GM23248 (cell line): ENCODE measurements at places on chromosomes 13 and 19.
A peak's percentile ranks its signal among the peaks of the same experiment; 100 is the strongest.

- peak overlapping the region; percentile 86 for H3K4me3 ChIP-seq
- H3K4me1 ChIP-seq = peaks cover 46% of the 10 kb centered on the region
- DNase-seq = peak; percentile 100
- peak overlapping the region; percentile 87 for H3K27ac ChIP-seq
- H3K36me3 ChIP-seq = no peaks in the 10 kb centered on the region
Observed at GRCh38 chr19:4911786-4912672, 2.7 kb downstream of the UHRF1 start.

DNA sequence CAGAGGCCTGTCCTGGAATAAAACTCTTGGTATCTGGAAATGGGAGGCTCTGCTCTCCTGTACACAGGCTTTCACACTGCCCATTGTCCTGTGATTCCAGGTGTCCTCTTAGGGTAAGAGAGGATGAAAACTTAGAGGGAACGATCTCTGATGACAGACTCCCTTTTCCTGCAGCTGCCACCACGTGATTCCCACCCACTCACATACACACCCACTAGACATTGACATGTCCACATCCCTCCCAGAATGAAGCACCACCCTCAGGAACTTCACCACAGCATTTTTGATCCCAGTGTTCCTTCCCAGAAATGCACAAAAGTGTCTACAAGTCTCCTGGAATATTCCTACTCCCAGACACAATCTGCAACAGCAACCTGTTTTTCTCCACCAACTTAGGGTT, 8.2 kb downstream of the ZNF429 start:
- DNase-seq = no peak
- no peak overlapping the region for H3K27ac ChIP-seq
- peaks cover 7% of the 10 kb centered on the region for H3K36me3 ChIP-seq
- no peaks in the 10 kb centered on the region for H3K4me1 ChIP-seq

GRCh38 chr13:111950697-111951096, 116.3 kb upstream of the SOX1 start:
- no peak for DNase-seq
- H3K27ac ChIP-seq = no peak overlapping the region
- no peaks in the 10 kb centered on the region for H3K4me1 ChIP-seq

DNA sequence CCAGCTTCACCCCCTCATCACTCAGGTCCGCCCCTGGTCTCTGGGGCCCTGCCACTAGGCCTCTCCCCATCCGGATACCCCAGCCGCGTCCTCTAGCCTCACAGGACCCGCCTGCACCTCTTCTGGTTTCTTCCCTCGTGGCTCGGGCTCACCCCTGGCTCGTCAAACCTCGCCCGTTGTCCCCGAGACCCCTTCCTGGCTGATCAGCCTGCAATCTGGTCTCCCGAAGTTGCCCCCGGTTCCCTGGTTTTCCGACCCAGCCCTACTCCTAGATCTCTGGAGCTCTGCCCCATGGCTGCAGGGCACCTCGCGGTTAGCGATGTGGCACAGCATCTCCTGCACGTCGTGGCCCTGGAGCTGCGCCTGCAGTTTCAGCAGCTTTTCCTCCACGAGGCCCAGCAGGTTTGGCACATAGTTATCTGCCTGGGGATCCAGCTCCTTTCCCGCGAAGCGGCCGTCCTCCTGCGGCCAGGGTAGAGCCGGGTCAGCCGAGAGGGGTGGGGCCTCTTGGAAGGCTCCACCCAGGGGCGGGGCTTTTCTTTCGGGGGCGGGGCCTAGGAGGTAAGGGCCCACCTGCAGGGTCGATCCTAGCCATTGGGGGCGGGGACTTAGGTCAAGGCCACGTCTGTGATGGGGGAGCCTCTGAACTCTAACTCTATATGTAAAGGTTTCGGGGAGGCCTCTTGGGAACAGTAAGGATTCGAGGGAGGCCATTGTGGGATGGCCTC, 2.4 kb upstream of the RGL3 start:
- peak; percentile 32 for DNase-seq
- H3K27ac ChIP-seq = no peak overlapping the region
- H3K36me3 ChIP-seq = no peaks in the 10 kb centered on the region
- no peaks in the 10 kb centered on the region; the same call in 1 of the 2 replicates for H3K27me3 ChIP-seq
- H3K4me3 ChIP-seq = peak overlapping the region; percentile 61

GRCh38 chr13:68715651-68716050, 1392.0 kb upstream of the ATXN8OS start:
- no peak for DNase-seq
- no peaks in the 10 kb centered on the region for H3K36me3 ChIP-seq
- H3K4me3 ChIP-seq = no peak overlapping the region
- H3K27ac ChIP-seq = no peak overlapping the region
- no peaks in the 10 kb centered on the region for H3K4me1 ChIP-seq
- no peaks in the 10 kb centered on the region for H3K27me3 ChIP-seq

DNA sequence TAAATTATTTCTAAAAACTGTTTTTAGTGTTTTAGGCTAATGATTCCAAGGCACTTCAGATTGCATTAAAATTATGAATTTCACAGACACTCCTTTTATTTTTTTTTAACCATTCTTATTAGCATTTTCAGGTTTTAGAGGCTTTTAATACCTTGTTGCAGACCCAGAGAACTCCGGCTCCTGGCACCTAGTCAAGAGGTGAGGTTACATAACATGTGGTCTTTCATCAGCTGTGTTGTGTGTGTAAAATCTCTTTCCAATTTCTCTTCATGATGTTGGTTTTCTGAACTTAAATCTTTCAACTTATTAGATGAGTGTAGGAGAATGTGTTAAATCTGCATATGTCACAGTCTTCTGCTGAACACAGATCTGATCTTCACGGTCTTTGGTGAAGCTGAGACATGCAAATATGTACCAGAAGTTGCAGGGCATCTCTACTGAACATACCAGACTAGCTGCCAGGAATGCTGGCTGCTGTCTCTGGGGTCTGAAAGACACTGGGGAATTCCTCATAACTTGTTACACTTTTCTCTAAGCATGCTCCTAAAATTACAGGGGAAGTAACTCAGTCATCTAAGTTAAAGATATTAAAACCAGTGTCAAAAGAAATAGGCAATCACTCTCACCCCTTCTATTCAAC, 1165.3 kb downstream of the EFNB2 start:
- no peak for DNase-seq
- H3K36me3 ChIP-seq = no peaks in the 10 kb centered on the region
- no peak overlapping the region for H3K4me3 ChIP-seq
- H3K4me1 ChIP-seq = no peaks in the 10 kb centered on the region

- H3K27me3 ChIP-seq = peaks cover 80% of the 10 kb centered on the region
- DNase-seq = no peak
- no peaks in the 10 kb centered on the region for H3K36me3 ChIP-seq
- H3K4me3 ChIP-seq = no peak overlapping the region
- H3K4me1 ChIP-seq = no peaks in the 10 kb centered on the region
Observed at GRCh38 chr13:99982731-99983498, 1.3 kb downstream of the ZIC2 start.

GRCh38 chr19:1725100-1726064, 27.9 kb upstream of the ONECUT3 start:
- H3K4me3 ChIP-seq = peak overlapping the region; percentile 68
- no peaks in the 10 kb centered on the region for H3K36me3 ChIP-seq
- H3K4me1 ChIP-seq = 0 out of 2 replicates have a peak, but pooled peaks cover 3% of the 10 kb centered on the region
- peaks cover 8% of the 10 kb centered on the region; the same call in 1 of the 2 replicates for H3K27me3 ChIP-seq
- DNase-seq = peak; percentile 70

DNA sequence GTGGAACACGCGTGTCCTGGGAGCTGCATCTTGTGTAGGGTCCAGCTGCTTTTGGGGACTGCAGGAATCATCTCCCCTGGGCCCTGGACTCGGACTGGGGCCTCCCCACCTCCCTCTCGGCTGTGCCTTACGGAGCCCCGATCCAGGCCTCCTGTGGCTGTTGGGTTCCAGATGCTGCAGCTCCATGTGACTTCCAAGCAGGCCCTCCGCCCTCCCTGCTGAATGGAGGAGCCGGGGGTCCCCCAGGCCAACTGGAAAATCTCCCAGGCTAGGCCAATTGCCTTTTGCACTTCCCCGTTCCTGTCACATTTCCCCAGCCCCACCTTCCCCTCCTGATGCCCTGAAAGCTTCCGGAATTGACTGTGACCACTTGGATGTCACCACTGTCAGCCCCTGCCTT, 6.2 kb upstream of the PGLS start:
- no peaks in the 10 kb centered on the region; the same call in 1 of the 2 replicates for H3K36me3 ChIP-seq
- H3K4me3 ChIP-seq = no peak overlapping the region
- DNase-seq = no peak
- H3K27me3 ChIP-seq = no peaks in the 10 kb centered on the region
- H3K4me1 ChIP-seq = peaks cover 14% of the 10 kb centered on the region; the same call in 1 of the 2 replicates
- peak overlapping the region; percentile 42; the same call in 1 of the 2 replicates for H3K27ac ChIP-seq

- H3K36me3 ChIP-seq = no peaks in the 10 kb centered on the region
- 0 out of 2 replicates have a peak, but pooled peaks cover 6% of the 10 kb centered on the region for H3K27me3 ChIP-seq
- DNase-seq = no peak
Observed at GRCh38 chr19:33639035-33639681, 17.4 kb downstream of the CHST8 start.

DNA sequence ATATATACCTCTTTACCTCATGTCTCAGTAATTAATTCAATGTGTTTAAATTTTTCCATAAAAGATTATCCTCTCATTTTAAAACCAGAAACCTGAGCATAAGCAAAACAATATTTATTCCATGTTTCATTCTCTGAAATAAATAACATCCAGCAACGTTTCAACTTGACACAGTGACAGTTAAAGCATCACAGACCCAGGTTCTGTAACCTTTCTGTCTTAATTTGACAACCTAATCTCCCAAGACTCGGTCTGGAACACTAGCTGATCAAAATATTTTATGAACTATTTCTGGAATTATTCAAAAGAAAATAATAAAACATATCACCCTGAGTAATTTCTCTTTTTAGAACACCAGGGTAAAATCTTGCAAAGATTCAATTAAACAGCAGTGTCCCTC, 40.3 kb downstream of the KCTD12 start:
- peaks cover 13% of the 10 kb centered on the region for H3K4me1 ChIP-seq
- peak overlapping the region; percentile 25; the same call in 1 of the 2 replicates for H3K27ac ChIP-seq
- no peaks in the 10 kb centered on the region for H3K36me3 ChIP-seq
- H3K27me3 ChIP-seq = no peaks in the 10 kb centered on the region
- no peak for DNase-seq

- peaks cover 51% of the 10 kb centered on the region for H3K4me1 ChIP-seq
- peak overlapping the region; percentile 69 for H3K4me3 ChIP-seq
- peak; percentile 10 for DNase-seq
- peak overlapping the region; percentile 94 for H3K27ac ChIP-seq
- H3K27me3 ChIP-seq = no peaks in the 10 kb centered on the region
Observed at GRCh38 chr13:23322353-23323336, 110.9 kb downstream of the SACS start.

GRCh38 chr13:100636004-100636403, 38.6 kb downstream of the TMTC4 start:
- DNase-seq = no peak
- H3K27me3 ChIP-seq = no peaks in the 10 kb centered on the region
- H3K27ac ChIP-seq = no peak overlapping the region

DNA sequence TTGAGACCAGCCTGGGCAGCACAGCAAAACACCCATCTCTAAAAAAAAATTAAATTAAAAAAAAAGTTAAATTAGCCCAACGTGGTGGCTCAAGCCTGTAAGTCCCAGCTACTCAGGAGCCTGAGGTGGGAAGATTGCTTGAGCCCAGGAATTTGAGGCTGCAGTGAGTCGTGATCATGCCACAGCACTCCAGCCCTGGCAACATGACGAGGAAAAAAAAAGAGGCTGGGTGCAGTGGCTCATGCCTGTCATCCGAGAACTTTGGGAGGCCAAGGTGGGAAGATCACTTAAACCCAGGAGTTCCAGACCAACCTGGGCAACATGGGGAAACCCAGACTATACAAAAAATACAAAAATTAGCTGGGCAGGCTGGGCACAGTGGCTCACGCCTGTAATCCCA, 2.2 kb upstream of the TMEM161A start:
- no peak for DNase-seq
- H3K27me3 ChIP-seq = no peaks in the 10 kb centered on the region
- no peaks in the 10 kb centered on the region for H3K36me3 ChIP-seq

GRCh38 chr19:48495396-48495795, 16.2 kb downstream of the LMTK3 start:
- H3K4me1 ChIP-seq = peaks cover 7% of the 10 kb centered on the region; the same call in 1 of the 2 replicates
- no peak for DNase-seq
- no peak overlapping the region for H3K27ac ChIP-seq
- no peaks in the 10 kb centered on the region for H3K36me3 ChIP-seq
- peaks cover 16% of the 10 kb centered on the region for H3K27me3 ChIP-seq
- no peak overlapping the region for H3K4me3 ChIP-seq

- no peaks in the 10 kb centered on the region for H3K27me3 ChIP-seq
- peak; percentile 70 for DNase-seq
- peaks cover 20% of the 10 kb centered on the region for H3K4me1 ChIP-seq
- no peaks in the 10 kb centered on the region for H3K36me3 ChIP-seq
- peak overlapping the region; percentile 59 for H3K27ac ChIP-seq
- H3K4me3 ChIP-seq = peak overlapping the region; percentile 38
Observed at GRCh38 chr13:90105849-90106496, 1241.5 kb upstream of the MIR17HG start.

DNA sequence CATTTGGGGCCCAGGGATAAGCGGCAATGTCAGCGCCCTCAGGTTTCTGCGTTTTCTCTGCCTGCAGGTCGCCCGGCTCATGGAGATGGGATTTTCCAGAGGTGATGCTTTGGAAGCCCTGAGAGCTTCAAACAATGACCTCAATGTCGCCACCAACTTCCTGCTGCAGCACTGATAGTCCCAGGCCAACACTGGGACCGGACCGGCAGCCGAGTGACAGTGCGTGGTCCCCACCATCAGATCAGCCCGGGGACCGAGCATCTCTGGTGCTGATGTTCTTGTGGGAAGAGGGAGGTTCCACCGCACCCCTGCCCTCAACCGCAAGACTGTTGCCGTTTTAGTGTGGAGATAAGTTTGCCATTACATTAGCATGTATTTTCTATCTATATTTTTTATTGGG, 78.0 kb upstream of the GPR183 start:
- DNase-seq = no peak
- no peak overlapping the region for H3K4me3 ChIP-seq
- H3K4me1 ChIP-seq = no peaks in the 10 kb centered on the region
- H3K27ac ChIP-seq = no peak overlapping the region
- H3K27me3 ChIP-seq = no peaks in the 10 kb centered on the region

- no peak overlapping the region for H3K27ac ChIP-seq
- H3K27me3 ChIP-seq = peaks cover 35% of the 10 kb centered on the region
- no peak overlapping the region for H3K4me3 ChIP-seq
- DNase-seq = no peak
Observed at GRCh38 chr19:50326101-50326664, 3.0 kb downstream of the KCNC3 start.

GRCh38 chr19:38917921-38918491, 6.0 kb upstream of the CCER2 start:
- peak; percentile 30 for DNase-seq
- H3K4me1 ChIP-seq = no peaks in the 10 kb centered on the region
- H3K36me3 ChIP-seq = no peaks in the 10 kb centered on the region

DNA sequence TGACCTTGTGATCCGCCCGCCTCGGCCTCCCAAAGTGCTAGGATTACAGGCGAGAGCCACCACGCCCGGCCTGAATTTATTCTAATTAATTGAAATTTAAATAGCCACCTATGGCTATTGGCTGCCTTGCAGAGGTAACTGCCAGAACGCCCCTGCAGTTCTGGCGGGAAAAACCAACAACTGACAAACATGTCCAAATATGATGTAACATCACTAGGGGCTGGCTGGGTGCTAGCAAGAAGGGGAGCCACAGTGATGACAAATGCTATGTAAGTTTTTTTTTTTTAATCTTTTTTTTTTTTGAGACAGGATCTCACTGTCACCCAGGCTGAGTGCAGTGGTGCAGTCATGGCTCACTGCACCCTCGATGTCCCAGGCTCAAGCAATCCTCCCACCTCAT, 12.9 kb downstream of the ZSWIM9 start:
- no peak for DNase-seq
- H3K27ac ChIP-seq = no peak overlapping the region
- no peaks in the 10 kb centered on the region for H3K4me1 ChIP-seq
- H3K36me3 ChIP-seq = peaks cover 4% of the 10 kb centered on the region; the same call in 1 of the 2 replicates
- no peaks in the 10 kb centered on the region for H3K27me3 ChIP-seq
- H3K4me3 ChIP-seq = no peak overlapping the region
